SJCRH30 (cell line): ENCODE measurements at places on chromosomes 2 and 18. TPM values are rescaled to one million over a fixed set of nuclear protein-coding genes. Genes with fewer than 3 reads are reported as not detected.

GRCh38 chr2:120678251-120678650 lies 57.4 kb upstream of the GLI2 start:
- H3K4me3 ChIP-seq = no peak overlapping the region
- H3K27ac ChIP-seq = no peak overlapping the region
- H3K4me1 ChIP-seq = peaks cover 7% of the 10 kb centered on the region; the same call in 1 of the 2 replicates
- DNase-seq = no peak

DNA sequence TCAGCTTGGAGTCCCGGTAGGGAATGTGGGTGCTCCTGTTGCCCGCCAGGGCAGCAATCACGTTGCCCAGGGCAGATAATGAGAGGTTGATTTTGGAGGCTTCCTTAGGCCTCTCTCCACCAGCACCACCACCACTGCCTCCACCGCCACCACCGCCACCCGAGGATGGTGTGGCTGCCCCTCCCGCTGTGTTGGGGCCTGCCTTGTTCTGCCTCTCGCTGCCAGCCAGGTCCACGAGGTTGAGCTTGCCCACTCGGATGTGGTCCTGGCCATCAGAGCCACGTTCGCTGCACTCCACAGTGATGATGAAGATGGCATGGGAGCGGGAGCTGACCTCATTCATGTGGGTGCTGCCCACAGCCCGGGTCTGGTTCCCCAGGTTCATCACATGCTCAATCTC lies 1.3 kb downstream of the KIF3C start:
- no peak for DNase-seq
- H3K4me3 ChIP-seq = no peak overlapping the region
- no peaks in the 10 kb centered on the region for H3K4me1 ChIP-seq

GRCh38 chr18:12886498-12887126 lies 2.6 kb upstream of the PTPN2 start:
- no peaks in the 10 kb centered on the region for H3K36me3 ChIP-seq
- no peak for DNase-seq
- no peak overlapping the region for H3K27ac ChIP-seq
- H3K4me3 ChIP-seq = no peak overlapping the region

DNA sequence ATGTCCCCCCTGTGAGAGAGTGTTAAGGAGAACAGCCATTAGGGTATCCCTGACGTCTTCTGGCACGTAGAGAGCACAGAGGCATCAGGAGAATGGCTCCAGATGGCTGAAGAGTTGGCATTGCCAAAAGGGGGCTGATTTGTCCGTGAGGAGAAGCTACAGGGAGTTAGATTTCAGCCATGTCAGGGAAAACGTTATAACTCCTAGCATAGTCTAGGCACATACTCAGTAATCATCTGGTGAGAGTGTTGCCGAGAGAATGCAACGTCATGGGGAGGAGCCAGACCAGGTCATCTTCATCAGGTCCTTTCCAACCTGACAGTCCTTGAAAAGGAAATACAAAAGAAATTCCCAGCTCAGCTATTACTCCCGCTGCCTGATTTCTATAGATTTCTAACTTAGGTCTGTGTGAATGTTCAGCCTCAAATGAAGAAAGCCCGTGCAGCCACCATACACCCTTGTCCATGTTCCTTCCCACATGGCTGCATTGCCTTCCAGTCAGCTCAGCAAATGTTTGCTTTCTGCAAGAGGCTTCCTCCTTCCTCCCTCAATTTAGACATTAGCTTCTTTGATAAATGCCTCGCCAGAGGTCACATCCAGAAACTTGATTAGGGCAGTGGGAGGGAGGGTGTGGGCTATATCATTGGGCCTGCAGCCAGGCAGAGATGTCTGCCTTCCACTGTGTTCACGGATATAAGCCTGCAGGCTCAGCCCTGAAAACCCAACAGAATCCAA lies 93.0 kb downstream of the STPG4 start:
- H3K4me3 ChIP-seq = no peak overlapping the region
- H3K4me1 ChIP-seq = peaks cover 25% of the 10 kb centered on the region
- no peaks in the 10 kb centered on the region for H3K27me3 ChIP-seq
- peaks cover 4% of the 10 kb centered on the region; the same call in 1 of the 2 replicates for H3K36me3 ChIP-seq
- no peak for DNase-seq

GRCh38 chr2:104758199-104758620 lies 95.7 kb upstream of the POU3F3 start:
- H3K36me3 ChIP-seq = no peaks in the 10 kb centered on the region
- no peak for DNase-seq
- no peaks in the 10 kb centered on the region for H3K4me1 ChIP-seq
- no peak overlapping the region for H3K4me3 ChIP-seq

DNA sequence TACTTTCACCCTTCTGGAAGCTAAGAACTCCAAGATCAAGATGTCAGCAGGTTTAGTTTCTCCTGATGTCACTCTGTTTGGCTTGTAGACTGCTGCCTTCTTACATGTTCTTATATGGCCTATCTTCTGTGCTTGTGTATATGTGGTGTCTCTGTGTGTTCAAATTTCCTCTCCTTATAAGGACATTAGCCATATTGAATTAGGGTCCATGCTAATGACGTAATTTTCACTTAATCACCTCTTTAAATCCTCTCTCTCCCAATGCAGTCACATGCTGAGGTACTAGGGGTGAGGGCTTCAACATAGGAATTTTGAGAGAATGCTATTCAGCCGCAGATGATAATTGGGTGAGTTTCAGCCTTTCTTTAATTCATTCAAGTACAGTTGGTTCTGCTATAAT lies 458.3 kb upstream of the SYT4 start:
- no peak for DNase-seq
- H3K27me3 ChIP-seq = no peaks in the 10 kb centered on the region
- no peak overlapping the region for H3K4me3 ChIP-seq
- no peaks in the 10 kb centered on the region for H3K36me3 ChIP-seq

GRCh38 chr18:53639687-53640086 lies 584.8 kb downstream of the MBD2 start:
- DNase-seq = no peak
- no peaks in the 10 kb centered on the region for H3K4me1 ChIP-seq
- no peak overlapping the region for H3K4me3 ChIP-seq
- no peaks in the 10 kb centered on the region for H3K36me3 ChIP-seq
- H3K27ac ChIP-seq = no peak overlapping the region

GRCh38 chr2:45643543-45644542 lies 7.6 kb upstream of the PRKCE start:
- no peak overlapping the region for H3K27ac ChIP-seq
- no peaks in the 10 kb centered on the region for H3K4me1 ChIP-seq
- peak overlapping the region; percentile 48 for H3K4me3 ChIP-seq
- H3K27me3 ChIP-seq = peaks cover 5% of the 10 kb centered on the region; the same call in 1 of the 2 replicates

DNA sequence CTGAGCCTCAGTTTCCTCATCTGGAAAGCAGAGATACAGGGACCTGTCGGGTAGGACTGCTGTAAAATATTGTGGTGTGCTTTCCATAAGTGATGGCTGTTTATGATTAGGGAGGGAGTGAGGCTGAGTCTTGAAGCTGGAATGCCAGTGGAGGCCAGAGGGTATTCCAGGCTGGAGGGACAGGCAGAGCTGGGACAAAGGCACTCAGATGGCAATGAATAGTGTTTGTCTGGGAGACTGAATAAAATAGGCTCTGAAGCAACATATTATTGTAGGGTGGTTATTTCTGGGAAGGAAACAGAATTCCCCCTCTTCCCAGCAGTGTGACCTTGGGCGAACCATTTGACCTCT lies 120.7 kb downstream of the INHBB start:
- no peaks in the 10 kb centered on the region for H3K36me3 ChIP-seq
- H3K4me1 ChIP-seq = no peaks in the 10 kb centered on the region
- peaks cover 11% of the 10 kb centered on the region; the same call in 1 of the 2 replicates for H3K27me3 ChIP-seq
- no peak overlapping the region for H3K4me3 ChIP-seq
- no peak overlapping the region for H3K27ac ChIP-seq
- no peak for DNase-seq

DNA sequence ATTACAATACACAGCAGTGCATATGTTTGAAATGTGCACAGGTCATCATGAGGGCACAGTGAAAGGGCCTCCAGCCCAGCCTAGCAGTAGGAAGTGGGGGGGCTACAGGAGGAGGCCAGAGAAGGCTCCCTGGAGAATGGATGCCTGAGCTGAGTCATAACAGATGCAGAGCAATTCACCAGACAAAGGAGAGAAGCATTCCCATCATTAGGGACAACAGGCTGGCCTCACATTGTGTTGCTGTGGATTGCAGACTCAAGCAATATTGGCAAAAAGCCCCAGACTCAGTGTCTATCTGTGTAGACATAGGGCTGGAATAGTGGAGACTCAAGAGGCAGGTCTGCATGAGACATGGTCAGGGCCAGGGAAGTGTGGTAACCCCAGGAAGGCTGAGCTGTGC lies 329.9 kb downstream of the DLGAP1 start:
- no peak overlapping the region for H3K4me3 ChIP-seq
- no peaks in the 10 kb centered on the region for H3K27me3 ChIP-seq
- H3K36me3 ChIP-seq = no peaks in the 10 kb centered on the region

DNA sequence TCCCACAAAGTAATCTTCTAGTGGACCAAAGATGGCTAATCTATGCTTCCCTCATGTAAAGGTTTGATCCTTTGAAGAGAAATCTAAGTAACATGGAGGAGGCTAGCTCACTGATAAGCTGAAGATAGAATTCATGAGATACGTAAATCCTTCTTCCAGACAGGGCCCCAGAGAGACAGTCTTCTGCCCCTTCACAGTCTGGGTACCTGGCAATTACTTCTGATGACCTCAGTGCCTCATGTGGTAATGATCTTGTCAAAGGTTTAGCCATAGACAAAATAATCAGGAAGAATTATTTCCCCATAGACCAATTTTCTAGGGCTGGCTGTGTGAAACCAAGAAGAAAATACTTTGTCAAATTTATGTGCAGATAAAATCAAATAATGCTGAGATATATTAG lies 495.8 kb downstream of the METTL4 start:
- DNase-seq = no peak
- no peaks in the 10 kb centered on the region for H3K36me3 ChIP-seq
- H3K4me3 ChIP-seq = no peak overlapping the region
- H3K27me3 ChIP-seq = no peaks in the 10 kb centered on the region
- no peak overlapping the region for H3K27ac ChIP-seq

DNA sequence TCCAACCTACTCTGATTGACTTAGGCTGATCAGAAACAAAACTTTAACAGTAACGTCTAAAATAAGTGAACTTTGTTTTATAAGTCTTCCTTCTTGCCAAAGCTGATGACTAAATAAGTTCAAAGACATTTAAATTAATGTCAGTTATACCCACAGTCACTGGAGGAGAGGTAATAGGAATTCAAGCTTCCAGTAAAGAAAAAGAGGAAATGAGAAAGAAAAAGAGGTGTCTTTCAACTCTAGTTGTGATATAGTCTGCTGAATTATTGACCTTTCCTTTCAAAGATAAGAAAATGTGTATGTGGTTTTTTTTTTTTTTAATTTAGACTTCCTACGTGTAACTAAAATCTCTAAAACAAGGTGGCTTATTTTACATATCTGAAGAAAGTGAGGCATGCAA lies 191.5 kb downstream of the SLC8A1 start:
- no peak overlapping the region for H3K4me3 ChIP-seq
- H3K27ac ChIP-seq = no peak overlapping the region
- no peaks in the 10 kb centered on the region for H3K27me3 ChIP-seq

GRCh38 chr18:75854808-75855207 lies 427.3 kb upstream of the SMIM21 start:
- no peak overlapping the region for H3K4me3 ChIP-seq
- DNase-seq = no peak
- H3K27ac ChIP-seq = no peak overlapping the region
- H3K36me3 ChIP-seq = no peaks in the 10 kb centered on the region
- no peaks in the 10 kb centered on the region for H3K27me3 ChIP-seq

DNA sequence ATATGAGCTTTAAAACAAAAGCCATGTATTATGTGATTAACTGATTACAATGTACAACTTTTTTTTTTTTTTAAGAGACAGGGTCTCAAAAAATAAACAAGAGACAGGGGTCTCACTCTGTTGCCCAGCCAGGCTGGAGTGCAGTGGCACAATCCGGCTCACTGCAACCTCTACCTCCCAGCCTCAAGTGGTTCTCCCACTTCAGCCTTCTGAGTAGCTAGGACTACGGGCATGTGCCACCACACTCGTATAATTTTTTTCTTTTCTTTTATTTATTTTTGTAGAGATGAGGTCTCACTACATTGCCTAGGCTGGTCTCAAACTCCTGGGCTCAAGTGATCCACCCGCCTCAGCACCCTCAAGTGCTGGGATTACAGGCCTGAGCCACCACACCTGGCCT lies 103.1 kb downstream of the ATAD2B start:
- peaks cover 15% of the 10 kb centered on the region for H3K36me3 ChIP-seq
- H3K4me3 ChIP-seq = no peak overlapping the region
- DNase-seq = no peak
- H3K27me3 ChIP-seq = no peaks in the 10 kb centered on the region

DNA sequence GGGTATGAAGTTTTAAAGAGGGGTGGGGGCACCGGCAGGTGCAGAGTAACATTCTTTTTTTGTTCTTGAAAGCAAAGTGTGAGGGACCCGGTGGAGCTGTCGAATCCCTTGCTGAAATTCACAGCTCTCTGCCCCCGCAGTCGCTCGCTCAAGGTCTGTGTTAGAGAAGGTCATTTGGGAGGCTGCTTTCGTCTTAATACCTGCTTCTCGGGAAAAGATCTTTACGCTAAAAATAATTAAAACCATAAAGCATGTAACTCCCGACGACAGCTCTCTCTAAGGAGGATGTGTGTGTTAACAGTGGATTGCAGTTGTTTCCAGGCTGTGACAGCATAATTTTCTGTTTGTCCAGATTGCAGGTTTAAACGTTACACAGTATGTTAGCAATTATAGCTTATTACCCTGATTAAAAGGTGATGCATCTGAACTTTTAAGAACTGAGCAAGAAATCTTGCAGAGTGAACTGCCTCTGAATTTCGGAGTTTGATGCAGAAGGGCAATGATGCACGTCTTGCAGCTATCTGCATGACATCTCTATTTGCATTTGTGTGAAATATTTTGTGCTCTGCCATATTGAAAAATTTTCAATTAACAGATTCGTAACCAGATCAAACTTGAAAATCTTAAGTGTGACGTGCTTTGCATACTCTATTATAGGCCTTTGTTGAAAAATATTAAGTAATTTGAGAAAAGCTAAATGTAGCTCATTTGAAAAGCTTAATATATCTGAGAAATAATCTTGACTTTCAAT lies 954 bp downstream of the RAPGEF4 start:
- DNase-seq = no peak
- peak overlapping the region; percentile 66 for H3K4me3 ChIP-seq
- H3K27me3 ChIP-seq = peaks cover 14% of the 10 kb centered on the region
- H3K36me3 ChIP-seq = no peaks in the 10 kb centered on the region
- no peaks in the 10 kb centered on the region for H3K4me1 ChIP-seq

DNA sequence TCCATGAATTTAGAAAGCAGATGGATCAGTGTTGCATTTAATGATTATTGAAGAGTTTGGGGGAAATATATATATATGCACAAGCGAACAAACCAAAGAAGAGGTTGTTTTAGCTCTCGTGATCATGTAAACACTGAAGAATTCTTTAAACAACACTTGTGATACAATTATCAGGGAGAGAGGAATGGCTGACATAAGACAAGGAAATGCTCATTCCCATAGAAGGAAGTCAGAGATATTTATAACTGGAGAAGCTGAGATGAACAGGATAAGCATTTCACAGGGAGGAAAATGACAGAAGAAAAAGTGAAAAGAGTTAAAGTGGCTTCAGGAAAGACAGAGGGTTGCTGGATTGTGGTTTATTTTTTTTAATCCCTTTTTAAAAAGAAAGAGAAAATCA lies 10.6 kb upstream of the COL6A3 start:
- DNase-seq = no peak
- no peaks in the 10 kb centered on the region for H3K36me3 ChIP-seq
- H3K27ac ChIP-seq = no peak overlapping the region

- no peak overlapping the region for H3K4me3 ChIP-seq
- H3K4me1 ChIP-seq = peaks cover 8% of the 10 kb centered on the region; the same call in 1 of the 2 replicates
- no peak for DNase-seq
These were observed 97.9 kb upstream of the DLX2 start for GRCh38 chr2:172200495-172201085.

TMEFF2 gene
- 5.0 and 7.0 TPM in 2 replicates for total RNA-seq

IL36RN gene
- not detected in 2 replicates for total RNA-seq

PLGLB1 gene
- 0.81 and 1.0 TPM in 2 replicates for total RNA-seq

REG3G gene
- not detected in 2 replicates for total RNA-seq

RAB12 gene
- total RNA-seq = 51.2 and 52.9 TPM in 2 replicates

STON1 gene
- total RNA-seq = 12.5 and 13.7 TPM in 2 replicates
